Stimulated activated CD4-positive, alpha-beta T cell treated with anti-CD3 and anti-CD28 coated beads, Interleukin-1b, Interleukin-23, amount 100 ng/mL, for 4 hours (primary cell): ENCODE measurements at places on chromosomes 6 and 20.
A peak's percentile ranks its signal among the peaks of the same experiment; 100 is the strongest.

DNA sequence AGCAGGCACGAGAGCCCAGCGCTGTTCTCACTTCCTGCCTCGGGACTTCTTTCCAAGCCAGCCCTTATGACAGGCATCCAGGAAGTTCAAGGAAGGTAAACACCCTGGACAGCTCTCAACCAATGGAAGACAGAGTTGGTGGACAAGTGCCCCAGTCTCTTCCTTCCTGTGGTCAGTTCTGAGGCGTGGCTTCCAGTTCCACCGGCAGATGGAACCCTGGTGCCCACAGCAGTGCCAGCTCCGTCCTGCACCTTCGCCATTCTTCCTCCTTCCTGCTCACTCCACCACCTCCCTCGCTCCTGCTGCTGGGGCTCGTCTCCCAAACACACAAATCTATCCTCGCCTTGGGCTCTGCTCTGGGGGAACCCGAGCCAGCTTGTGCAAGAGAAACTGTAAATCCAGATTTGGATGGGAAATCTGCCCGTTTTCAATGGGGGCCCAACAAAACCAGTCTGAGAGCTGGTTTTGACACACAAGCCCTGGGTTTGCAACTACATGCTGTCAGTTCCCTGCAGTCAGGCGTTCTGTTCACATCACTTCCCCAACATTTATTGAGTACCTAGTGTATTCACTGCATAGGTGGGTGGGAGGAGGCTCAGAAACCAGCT lies 162.7 kb downstream of the GRM4 start:
- no peak for DNase-seq

- no peak for DNase-seq
Observed at GRCh38 chr6:136076496-136076895, 173.6 kb downstream of the MTFR2 start.

GRCh38 chr6:38302081-38302480 lies 337.6 kb downstream of the BTBD9 start:
- no peak for DNase-seq

- no peak for DNase-seq
Observed at GRCh38 chr6:142384519-142385254, 82.9 kb downstream of the ADGRG6 start.

GRCh38 chr20:7790189-7790588 lies 150.1 kb downstream of the HAO1 start:
- no peak for DNase-seq

DNA sequence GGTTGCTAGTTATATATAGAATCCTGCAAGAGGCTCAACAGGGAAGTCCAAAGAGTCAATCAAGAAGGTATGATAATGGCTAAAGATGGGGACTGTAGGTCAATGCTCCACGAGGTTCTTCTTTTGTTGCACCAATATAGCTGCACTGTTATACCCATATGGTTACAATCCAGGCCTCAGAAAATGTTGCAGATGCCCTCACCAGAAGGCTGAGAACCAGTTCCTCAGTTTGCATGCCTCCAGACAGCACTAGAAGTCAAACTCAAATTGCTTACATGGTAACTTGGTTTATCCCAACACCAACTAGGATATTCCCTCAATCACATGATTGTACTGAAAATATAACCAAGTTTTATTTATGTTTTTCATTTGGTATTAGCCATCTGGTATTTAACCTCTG lies 12.1 kb downstream of the EEF1A1 start:
- no peak for DNase-seq

GRCh38 chr6:4677011-4677750 lies 99.0 kb upstream of the CDYL start:
- DNase-seq: no peak

- DNase-seq: no peak
Observed at GRCh38 chr6:151847064-151847463, 39.6 kb downstream of the ESR1 start.

DNA sequence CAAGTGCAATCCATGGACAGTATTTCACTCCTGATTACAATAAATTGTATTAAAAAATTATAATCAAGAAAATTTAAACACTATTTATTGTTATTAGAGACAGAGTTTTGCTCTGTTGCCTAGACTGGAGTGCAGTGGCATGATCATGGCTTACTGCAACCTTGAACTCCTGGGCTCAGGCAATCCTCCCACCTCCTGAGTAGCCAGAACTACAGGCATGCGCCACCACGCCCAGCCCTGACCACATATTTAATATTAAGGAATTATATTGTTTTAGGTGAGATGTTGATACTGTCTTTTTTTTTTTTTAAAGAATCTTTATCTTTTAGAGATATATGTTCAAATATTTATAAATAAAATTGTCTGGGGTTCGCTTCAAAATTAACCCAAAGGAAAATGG lies 14.6 kb downstream of the LCA5 start:
- DNase-seq: no peak

DNA sequence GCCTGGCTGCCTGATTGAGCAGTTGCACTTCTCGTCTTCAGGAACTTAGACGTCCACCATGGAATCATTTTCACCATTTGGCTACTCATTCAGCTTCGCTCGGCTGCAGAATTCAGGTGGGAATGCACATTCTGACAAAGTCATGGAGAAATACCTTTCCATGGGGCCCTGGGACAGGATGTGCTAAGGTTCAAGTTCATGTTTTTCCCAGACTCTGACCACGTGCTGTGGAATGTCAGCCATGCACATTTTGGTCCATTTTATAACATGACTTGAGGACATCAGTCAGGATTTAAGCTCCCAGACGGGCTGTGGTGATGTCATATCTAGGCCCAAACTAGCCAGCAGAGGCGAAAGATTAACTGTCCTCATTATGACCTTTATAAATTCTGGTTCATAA lies 205.3 kb downstream of the TBXT start:
- DNase-seq: no peak

DNA sequence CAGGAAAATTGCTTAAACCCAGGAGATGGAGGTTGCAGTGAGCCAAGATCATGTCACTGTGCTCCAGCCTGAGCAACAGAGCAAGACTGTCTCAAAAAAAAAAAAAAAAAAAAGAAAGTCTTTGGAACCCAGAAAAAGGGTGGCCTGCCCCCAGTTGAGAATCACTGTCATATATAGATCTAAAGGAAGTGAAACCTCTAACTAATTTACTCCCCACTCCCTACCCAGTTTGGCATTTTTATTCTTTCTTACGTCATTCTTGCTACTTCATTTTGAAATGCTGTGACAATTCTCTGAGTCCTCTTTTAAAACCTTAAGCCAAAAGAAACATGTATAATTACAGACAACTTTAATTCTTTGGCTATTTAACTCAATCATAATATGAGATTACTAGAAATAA lies 254.8 kb downstream of the CDC5L start:
- DNase-seq: no peak

GRCh38 chr6:159788753-159789376 lies 537 bp downstream of the TCP1 start:
- DNase-seq: peak; percentile 27

DNA sequence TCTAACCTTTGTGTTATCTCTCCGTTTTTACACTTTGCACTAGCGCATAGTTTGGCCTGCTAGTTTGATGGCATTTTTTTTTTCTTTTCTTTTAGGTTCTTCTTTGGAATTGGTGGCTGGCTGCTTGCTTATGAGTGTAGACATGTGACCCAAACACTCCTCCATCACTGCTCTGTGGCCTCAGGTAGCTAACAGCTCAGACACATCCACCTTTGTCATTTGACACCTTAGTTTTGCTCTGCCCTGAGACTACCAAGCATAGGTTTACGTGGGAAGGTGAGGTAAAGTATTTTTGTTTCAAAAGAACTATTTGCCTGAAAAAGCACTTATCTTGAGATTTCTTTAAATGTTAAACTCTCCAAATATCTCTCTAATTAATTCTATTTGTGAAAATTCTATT lies 368.4 kb upstream of the MAP3K7 start:
- DNase-seq: no peak

DNA sequence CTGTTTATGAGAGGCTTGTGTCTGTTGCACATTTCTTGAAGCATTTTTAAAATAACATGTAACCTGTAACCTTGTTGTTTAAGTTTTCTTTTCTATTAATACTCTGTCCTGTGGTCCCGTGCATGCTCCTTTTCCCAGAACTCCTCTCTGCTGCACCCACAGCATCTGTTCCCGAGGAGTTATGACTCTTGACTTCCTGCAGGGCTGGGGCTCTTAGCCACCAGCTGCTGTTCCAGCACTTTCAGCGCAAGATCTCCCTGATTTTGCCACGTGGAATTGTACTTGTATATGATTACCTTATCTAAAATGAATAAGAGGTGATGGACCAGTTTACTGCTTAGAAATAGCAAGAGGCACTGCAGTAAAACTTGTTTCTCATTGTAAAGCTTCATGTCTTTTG lies 150.6 kb downstream of the QKI start:
- no peak for DNase-seq

DNA sequence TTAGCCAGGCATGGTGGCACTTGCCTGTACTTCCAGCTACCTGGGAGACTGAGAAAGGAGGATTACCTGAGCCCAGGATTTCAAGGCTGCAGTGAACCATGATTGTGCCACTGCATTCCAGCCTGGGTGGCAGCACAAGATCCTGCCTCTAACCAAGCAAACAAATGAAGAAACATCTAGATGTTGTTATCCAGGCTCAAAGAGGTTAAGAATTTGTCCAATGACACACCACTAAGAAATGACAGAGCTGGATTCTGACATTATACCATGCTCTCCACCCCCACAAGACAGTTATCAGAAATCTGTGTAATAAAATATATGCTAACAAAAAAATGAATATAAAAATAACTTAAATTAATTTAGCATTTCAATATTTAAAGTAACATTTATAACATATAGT lies 925.5 kb upstream of the SLC35B3 start:
- no peak for DNase-seq

- DNase-seq: no peak
Observed at GRCh38 chr6:12313306-12313991, 23.3 kb downstream of the EDN1 start.

DNA sequence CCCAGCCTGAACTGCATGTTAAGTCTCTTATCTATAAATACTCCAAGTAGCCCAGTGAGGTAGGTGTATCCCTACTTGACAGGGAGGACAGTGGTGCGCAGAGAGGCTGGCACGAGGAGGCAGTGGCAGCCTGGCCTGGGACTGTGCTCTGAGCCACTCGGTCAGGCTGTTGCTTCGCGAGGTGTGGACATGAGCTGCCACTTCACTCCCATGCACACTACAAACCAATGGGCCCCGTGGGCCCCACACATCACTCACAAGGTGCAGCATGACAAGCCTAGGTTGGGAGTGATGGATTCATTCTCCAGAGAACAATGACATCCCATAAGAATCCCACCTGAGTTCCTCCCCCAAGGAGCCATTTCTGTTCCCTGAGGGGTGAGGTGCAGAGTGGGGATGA lies 54.9 kb downstream of the TMEM242 start:
- no peak for DNase-seq

DNA sequence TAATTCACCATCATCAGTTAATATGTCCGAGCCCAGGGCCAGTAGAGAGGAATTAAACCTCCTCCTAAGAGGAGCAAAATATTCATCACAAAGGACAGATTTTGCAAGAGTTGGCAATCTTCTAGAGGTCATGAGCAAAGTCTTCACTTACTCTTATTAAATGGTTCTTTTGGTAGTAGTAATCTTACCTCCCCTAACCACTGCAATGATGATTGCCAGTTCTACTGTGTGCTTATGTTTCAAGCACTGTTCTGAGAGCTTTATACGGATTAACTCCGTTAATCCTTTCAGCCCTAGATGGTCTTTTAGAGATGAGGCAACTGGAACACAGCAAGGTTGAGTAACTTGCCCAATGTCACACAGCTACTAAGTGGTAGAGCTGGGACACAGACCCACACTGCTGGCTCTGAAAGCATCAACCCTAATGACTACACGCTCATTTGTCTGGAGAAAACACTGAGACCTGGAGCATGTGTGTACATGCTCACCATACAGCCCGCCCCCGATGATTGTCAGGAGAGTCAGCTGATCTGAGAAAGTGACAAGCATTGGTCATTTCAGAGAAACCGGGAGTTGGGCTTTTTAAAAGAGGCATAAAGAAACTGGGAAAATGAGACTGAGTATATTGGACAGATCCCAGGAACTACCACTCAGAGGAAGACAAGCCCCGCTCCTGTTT lies 276.0 kb downstream of the NRN1 start:
- DNase-seq: no peak

DNA sequence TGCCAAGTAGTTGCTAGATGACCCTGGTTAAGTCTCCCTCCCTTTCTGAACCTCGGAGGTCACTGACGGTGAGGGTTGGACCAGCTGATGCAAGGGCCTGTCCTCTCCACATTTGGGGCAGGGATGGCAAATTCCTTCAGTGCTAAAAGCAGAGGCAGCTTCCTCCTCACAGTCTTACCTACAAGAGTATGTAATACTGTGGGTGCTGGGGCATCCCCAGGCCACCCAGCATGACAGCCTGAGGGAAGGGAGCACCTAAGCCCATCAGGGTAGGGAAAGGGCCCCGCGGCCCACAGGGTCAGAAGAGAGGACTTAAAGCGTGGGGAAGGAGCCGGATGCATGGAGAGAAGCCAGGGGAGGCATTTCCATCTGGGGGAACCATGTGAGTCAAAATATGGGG lies 38.0 kb downstream of the TGM3 start:
- no peak for DNase-seq

DNA sequence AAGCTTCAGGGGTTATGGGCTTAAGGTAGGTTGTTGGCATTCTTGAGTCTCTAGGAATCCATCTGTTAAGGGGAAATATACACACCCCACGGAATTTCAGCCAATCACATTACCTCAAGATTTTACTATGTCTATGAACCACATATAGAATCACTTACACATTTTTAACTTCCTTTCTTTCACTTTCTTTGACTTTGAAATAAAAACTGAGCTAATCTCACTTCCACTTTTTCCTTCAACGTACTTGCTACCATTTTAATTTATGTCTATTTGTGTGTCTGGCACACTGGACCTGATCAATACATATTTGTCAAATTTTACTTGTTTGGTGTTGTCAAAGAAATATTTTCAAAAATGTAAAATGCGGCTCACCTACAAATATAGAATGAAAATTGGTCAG lies 545.4 kb upstream of the JAG1 start:
- DNase-seq: no peak

- DNase-seq: no peak
Observed at GRCh38 chr6:169567819-169568218, 134.0 kb downstream of the WDR27 start.
